ENCODE measurements at places on chromosomes 11 and 22. TPM values are rescaled to one million over a fixed set of nuclear protein-coding genes. Genes with fewer than 3 reads are reported as not detected.
A peak's percentile ranks its signal among the peaks of the same experiment; 100 is the strongest.

GRCh38 chr22:21447694-21448402, 19.3 kb upstream of the TMEM191C start:
- peak; percentile 23 for DNase-seq

GRCh38 chr11:96012086-96012824, 88.3 kb upstream of the MTMR2 start:
- no peak for DNase-seq

- DNase-seq: no peak
Measured at GRCh38 chr11:111906680-111907079, 4.9 kb downstream of the CRYAB start.

GRCh38 chr11:71244116-71244810, 8.1 kb downstream of the SHANK2 start:
- no peak for DNase-seq

DNA sequence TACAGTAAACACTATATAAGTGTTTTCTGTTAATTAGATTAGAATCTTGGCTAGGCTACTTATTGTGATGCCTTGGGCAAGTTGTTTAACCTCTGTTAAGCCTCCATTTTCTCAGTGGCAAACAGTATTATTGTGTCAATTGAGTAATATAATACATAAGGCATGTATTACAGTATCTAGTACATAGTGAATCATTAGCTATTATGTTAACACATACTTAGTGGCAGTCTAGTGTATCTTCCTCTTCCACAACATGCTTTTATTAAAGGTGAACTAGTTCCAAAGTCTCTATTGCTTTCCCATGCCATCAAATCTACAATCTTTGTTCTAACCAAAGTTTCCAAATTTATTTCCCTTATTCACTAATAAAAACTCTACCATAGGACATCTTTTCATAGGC, 200.9 kb downstream of the SOX6 start:
- DNase-seq: no peak

DNA sequence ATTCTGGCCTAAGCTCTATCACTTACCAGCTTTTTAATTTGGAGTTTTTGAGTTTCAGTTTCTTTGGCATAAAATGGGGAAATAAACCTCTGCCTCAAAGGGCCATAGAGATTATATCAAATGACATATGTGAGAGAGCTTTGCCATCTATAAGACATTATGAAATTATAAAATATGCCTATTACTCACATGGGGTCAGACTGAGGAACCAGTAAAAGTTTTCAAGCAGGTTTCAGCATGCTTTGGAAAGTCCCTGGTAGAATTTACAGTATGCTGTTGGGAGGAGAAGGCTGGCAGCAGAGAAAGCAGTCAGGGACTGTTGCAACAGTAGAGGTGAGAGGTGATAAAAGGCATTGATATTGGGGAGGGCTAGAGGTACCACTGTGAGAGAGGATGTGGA, 13.6 kb upstream of the MTNR1B start:
- no peak for DNase-seq

- DNase-seq: no peak
Measured at GRCh38 chr11:9089636-9090035, 1.8 kb downstream of the SCUBE2 start.

GRCh38 chr11:68090706-68091105, 30.5 kb downstream of the CHKA start:
- no peak for DNase-seq

GRCh38 chr22:46044621-46045458, 67.9 kb upstream of the WNT7B start:
- no peak for DNase-seq

DNA sequence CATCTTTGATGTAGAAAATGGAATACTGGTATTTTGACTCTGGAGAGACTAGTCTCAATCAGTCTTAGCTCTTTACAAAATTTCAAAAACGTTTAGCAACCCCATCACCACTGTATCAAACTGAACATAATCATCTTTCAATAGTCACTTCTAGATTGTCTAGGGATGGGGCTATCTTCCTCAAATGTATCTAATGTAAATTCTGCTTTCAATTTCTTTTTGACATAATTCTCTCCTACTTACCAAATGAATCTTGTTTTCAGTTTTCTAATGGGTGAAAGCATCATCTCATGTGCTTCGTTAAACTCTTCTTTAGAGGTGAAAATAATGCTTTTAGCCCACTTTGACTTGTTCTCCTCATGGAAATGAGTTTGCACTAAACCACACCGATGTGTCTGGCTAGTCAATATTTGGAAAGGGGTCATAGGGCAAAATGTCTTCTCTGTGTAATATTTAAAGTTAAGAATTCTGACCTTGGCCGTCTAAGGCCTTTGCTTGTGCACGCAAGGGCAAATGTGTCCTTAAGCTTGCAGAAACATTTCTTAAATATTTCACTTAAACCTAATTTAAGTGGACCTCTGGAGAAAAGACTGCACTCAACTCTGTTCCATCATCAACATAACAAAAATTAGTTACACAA, 5.2 kb downstream of the SIK3 start:
- no peak for DNase-seq

DNA sequence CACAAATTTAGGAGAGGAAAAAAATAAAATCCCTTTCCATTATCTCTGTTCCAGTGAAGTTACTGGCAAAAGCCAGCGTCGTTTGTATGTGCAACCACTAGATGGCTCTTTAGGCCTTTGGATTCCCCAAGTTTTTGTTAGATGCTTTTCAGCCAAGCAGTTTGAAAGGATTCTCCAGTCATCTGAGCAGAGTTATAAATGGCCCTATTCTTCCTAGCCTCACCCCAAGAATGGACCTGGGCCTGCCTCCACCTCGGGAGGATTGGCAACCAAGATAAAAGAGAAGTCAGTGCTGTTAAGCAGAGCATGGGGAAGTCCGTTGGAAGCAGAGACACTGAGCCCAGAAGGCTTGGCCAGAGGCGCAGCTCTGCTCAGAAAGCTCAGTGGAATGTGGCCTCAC, 15.4 kb downstream of the FAM181B start:
- DNase-seq: peak; percentile 33

DNA sequence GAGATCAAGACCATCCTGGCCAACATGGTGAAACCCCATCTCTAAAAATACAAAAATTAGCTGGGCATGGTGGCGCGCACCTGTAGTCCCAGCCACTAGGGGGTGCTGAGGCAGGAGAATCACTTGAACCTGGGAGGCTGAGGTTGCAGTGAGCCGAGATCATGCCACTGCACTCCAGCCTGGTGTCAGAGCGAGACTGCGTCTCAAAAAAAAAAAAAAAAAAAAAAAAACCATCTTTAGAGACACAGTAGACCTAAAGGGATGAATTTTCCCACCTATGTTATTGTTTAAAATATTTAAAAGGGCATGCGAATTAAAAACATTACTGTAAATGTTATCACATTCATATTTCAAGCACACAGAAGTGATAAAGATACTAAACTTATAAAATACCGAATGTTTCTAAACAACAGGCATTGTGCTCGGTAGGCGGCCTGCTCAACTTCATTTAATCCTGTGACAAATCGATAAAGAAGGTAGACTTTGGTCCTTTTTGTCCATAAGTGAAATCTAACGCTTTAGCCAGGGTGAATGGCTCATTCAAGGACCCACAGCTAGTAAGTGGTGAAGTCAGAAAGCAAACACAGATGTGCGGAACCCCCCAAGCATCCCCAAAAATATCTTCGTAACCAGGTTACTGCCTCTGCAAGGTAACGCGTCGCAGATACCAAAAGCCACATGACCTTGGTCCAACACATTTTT, 16.1 kb downstream of the NCAPD3 start:
- DNase-seq: peak; percentile 76

Gene OR4C11
- total RNA-seq: not detected

Gene ISX
- not detected for total RNA-seq

Gene KREMEN1
- 20.5 TPM for total RNA-seq

Measured in glutamatergic neuron (in vitro differentiated cells).